ENCODE measurements at places on chromosomes 2 and 18. TPM values are rescaled to one million over a fixed set of nuclear protein-coding genes. Genes with fewer than 3 reads are reported as not detected.
A peak's percentile ranks its signal among the peaks of the same experiment; 100 is the strongest.

- no peak for DNase-seq
Observed at GRCh38 chr2:36035137-36035536, 320.4 kb upstream of the CRIM1 start.

GRCh38 chr2:183185534-183185933 is 61.3 kb downstream of the NUP35 start:
- no peak for DNase-seq

DNA sequence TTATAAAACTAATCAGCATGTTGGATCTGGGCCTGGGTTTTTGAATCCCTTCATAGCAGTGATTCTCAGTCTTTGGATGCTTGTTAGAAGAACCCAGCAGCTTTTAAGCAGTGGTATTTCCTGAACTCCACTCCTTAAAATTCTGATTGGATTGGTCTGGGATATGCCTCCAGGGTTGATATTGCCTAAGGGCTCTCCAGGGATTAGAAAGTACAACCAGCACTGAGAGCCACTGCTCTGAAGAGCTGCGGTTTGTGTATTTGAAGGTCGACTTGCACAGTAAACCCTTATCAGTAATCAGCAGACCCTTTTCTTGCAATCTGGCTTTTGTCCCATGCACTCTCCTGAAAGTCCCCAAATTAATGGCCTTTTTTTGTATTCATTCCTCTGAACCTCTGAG is 17.0 kb upstream of the RBMS1 start:
- DNase-seq = no peak

- no peak for DNase-seq
Observed at GRCh38 chr2:195909926-195910325, 158.7 kb downstream of the DNAH7 start.

DNA sequence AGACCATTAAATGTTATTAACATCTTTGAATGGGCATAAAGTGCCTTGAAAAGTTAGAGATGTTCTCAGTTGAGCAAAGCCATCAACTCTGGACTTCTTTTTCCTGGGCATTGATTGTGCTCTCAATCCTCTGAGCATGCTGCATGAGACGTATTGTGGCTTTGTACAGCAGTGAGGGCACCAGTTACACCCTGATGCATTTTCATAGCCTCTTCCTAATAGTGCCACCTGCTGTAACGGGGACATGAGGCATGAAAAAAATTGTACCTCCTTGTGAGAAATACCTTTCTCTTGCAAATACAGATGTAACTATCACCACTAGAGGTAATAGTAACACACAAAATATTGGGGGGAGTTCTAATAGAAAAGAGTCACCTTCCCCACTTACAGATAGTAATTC is 697.5 kb downstream of the TMEM182 start:
- DNase-seq = no peak

- no peak for DNase-seq
Observed at GRCh38 chr2:76159042-76159648, 448.4 kb upstream of the GCFC2 start.

DNA sequence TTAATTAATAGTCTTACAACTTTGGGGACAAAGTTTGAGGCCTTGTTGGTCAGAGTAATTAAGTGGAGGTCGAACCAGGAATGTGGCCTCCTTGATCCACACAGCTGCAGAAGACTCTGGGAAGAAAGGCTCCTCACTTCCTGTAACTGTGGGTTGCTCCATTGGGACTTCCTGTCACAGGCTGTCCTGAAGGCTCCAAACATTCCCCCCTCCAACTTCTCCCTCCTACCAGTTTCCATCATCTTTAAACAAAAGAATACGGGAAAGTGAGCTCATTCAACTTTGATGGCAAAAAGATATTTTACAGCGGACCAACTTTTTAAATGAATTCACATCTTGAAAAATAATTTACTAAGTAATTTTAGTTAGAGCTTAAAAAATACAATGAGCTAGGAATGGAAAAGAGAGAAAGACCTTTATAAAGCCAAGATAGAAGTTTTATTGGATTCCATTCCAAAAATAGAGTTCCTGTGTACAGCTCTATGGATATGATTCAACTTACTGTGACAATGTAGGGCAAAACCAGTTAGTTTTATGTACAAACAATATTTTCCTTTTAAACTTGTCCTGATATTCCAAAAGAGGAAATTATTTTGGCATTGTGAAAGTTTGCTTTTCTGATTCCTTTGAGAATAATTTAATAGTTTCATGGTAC is 212.0 kb upstream of the NABP1 start:
- no peak for DNase-seq

DNA sequence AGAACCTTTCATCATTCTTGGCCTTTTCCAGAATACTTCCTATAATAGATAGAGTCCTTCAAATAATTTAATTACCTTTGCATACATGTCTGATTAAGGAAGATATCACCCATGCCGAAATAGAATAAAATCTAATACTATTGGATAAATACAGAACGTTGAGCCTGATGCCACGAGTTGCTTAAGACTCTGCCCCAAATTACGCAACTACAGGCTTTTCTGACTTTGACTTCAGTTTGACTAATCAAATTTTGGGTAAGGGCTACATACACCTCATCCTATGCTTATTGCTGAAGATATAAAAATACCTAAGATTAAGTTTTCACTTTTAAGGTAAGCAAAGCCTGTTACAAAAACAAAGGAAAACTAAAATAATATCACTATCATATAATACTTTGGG is 1065.1 kb upstream of the NRXN1 start:
- DNase-seq = no peak

GRCh38 chr2:165952741-165953211 is 800 bp downstream of the TTC21B start:
- no peak for DNase-seq

- no peak for DNase-seq
Observed at GRCh38 chr2:46072101-46072820, 224.9 kb upstream of the EPAS1 start.

DNA sequence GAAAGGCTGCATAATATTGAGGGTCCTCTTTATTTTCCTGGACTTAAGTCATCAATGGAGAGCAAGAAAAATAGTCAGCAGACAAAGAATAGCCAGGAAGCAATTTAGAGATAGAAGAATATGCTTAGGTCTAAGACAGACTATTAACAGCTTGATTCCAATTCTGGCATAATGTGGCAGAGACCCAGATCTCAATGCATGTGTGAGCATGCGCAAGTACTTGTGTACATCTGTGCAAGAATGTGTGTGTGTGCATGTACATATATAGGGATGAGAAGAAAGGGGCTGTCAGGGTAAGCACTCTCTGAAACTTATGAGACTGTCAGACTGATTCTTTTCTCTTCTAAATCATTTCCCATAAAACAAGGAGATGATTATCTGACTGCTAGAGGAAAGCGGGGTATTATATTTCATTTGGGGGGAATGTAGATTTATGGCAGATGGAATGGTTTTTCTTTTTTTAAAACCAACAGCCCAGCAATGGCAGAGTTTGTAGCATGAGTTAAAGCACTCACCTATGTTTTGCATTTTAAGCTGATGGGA is 381.3 kb upstream of the SPRED2 start:
- no peak for DNase-seq

DNA sequence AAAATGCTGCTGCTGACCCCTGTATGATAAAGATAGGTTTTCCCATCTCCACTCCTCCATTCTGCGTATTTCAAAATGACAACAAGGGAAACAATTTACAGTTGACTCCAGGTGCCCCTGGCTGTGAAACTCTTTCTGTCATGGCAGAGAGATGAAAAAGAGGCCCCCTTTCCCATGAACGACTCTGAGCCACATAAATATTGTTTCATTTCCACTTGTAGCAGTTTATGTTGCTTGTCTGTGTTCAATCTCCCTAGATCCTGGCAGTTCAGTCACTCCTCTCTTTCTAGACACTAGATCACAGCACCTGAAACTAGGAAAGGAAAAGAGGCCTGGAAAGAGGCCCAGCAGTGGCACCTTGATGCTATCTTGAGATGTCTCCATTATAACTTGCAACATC is 121.0 kb upstream of the ZNF521 start:
- DNase-seq = no peak

DNA sequence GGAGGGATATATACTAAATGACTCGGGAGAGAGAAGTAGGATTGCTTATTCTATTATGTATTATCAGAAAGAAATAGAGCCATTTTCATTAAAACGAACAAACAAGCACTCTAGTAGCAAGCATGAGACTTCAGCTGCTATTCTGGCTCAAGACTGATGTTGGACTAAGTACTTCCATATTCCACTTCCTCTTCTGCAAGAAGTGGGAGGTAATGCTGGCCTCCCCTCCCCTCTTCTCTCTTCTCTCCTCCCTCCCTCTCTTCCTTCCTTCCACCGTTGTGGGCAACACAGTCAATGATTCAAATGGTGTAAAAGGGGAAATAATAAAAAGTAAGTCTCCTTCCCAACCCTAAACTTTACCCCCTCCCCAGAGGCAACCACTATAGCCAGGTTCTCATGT is 62.6 kb downstream of the EMX1 start:
- DNase-seq = no peak

GRCh38 chr2:136985044-136985443 is 219.7 kb downstream of the THSD7B start:
- DNase-seq = peak; percentile 22

- no peak for DNase-seq
Observed at GRCh38 chr18:72811047-72811446, 56.7 kb downstream of the NETO1 start.

- no peak for DNase-seq
Observed at GRCh38 chr2:72956936-72957335, 39.6 kb downstream of the EMX1 start.

- DNase-seq = no peak
Observed at GRCh38 chr2:219569041-219569440, 2.3 kb downstream of the OBSL1 start.

DNA sequence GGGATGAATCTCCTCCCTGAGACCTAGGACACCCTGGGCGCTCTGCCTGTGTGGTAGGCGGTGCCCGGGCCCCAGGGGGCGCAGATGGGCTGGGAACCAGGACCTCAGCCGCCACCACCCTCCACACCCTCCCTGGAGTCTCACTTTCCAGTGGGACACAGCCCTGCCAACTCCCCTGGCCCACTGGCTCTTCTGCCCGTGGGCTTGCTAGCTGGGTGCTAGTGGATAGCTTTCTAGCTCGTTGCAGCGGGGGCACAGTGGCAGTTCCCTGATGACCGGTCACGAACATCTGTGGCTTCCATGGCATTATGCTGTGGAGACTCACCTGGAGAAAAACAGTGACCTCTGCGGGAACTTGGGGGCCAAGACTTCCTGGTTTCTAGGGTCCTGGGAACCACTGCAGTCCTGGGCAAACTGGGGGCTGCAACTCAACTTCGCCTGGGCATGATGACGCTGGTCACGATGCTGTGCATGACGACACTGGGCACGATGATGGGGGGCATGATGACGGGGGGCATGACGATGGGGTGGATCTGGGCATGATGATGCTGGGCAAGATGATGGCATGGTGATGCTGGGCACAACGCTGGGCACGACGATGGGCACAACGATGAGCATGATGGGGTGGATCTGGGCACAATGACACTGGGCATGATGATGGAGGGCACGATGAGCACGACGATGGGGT is 31.0 kb upstream of the ALLC start:
- peak; percentile 21 for DNase-seq

Gene NEU2
- total RNA-seq = not detected

Gene CLEC4F
- 0.57 TPM for total RNA-seq

Gene LAMA1
- 2.7 TPM for total RNA-seq

Gene RAB12
- 88.6 TPM for total RNA-seq

Gene IL1RL2
- total RNA-seq = 1.4 TPM

Gene TMEM200C
- 0.44 TPM for total RNA-seq

Gene NT5C1B
- total RNA-seq = not detected

Gene PREPL
- 36.8 TPM for total RNA-seq

Gene NEDD4L
- total RNA-seq = 477 TPM
